ENCODE measurements at places on chromosomes 3 and 15. TPM values are rescaled to one million over a fixed set of nuclear protein-coding genes. Genes with fewer than 3 reads are reported as not detected.

Gene SNTN
- total RNA-seq, result not detected

Gene HOMER2
- total RNA-seq, result 11.6 TPM

Gene NKTR
- total RNA-seq, result 98.4 TPM

Gene MCF2L2
- under 0.01 TPM for total RNA-seq

Gene MUC20
- total RNA-seq, result 0.36 TPM

All from osteoblast (primary cell).